ENCODE measurements at places on chromosomes 4 and X.

- no peak for DNase-seq
Measured at GRCh38 chr4:82954212-82954611, 53.7 kb downstream of the THAP9 start.

DNA sequence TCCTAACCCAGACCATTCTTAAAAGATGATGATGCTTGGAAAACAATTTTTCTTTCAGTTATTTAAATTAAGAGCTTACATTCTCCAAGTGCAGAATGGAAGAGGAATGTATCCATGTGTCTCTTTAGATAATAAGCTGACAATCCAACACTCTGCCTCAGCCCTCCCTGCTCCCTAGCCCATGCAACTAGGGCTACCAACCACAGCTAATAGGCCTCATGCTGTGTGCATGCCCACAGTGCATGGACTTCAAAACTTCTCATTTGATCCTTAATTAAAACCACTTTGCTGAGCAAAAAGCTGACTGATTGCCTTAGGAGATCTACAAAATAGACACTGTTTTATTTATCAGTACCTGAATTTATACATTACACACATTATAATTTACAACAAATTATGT, 473.9 kb downstream of the GALNTL6 start:
- DNase-seq, result no peak

DNA sequence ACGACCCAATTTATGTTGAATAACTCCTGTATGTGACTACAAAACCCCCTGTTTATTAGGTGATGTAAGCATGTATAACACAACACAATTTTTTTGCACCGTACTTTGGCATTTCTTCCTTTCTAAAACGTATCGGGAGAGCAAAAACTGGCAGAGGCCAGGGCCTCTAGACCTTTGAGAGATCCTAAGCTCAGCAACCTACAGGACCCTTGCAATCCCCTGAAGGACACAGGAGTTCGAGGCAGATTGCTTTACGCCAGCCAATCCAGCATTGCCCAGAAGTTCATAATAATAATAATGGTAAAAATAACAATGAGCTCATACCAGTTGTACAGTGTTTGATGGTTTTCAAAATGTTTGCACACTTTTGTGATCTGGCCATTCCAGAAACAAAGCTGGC, 7.7 kb downstream of the NKX3-2 start:
- DNase-seq, result no peak

- DNase-seq, result no peak
Measured at GRCh38 chr4:186105647-186106321, 1.3 kb downstream of the FAM149A start.

- no peak for DNase-seq
Measured at GRCh38 chrX:67338262-67338661, 205.6 kb upstream of the AR start.

- DNase-seq, result no peak
Measured at GRCh38 chr4:3462790-3463415, at the start of gene DOK7. DOK7 (plus strand) TSS chr4:3463306; CDS start chr4:3463376, 70 bp downstream.

DNA sequence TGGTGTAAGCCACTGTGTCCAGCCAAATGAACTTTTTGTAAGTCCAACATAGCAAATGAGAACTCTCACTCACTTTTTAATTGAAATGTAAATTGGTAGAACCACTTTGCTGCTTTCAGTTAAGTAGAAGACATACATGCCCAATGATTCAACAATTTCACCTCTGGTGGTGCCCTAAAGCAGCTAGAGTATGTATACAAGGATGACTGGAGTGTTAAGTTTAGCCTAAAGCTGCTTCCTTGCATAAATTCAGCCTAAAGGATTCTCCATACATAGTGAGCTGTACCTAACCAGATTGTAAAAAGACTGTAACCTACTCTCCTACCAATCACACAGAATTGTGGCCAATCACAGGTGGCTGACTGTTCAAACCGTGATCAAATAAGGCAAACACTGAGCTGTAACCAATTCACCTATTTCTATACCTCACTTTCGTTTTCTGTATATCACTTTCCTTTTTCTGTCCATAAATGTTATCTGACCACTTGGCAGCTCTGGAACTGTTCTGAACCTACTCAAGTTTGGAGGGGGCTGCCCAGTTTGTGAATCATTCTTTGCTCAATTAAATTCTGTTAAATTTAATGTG, 39.9 kb downstream of the PDS5A start:
- DNase-seq, result no peak

GRCh38 chrX:97452283-97452682, 568.6 kb downstream of the RPA4 start:
- no peak for DNase-seq

DNA sequence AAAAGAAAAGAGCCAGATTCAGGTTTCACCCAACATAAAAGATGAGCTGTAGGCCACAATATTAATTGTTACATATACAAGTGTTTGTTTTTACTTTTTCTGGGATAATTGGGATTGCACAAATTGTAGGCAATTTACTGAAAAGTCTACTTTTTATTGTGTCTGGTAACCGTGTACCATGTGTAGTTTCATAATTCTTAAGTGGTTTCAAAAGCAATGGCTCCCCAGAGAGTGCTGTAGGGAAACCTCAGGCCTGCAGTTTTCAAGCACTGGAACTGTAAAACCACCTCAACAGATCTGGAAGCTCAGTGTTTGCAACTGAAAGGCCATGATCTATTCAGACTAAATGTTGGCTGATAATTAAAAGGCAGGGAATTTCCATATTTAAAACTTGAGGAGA, 53.9 kb upstream of the MMAA start:
- DNase-seq, result no peak

GRCh38 chr4:8198906-8199593, at the start of gene SH3TC1:
SH3TC1 (plus strand) TSS chr4:8199290; CDS start chr4:8205195, 5,905 bp downstream.
- no peak for DNase-seq

DNA sequence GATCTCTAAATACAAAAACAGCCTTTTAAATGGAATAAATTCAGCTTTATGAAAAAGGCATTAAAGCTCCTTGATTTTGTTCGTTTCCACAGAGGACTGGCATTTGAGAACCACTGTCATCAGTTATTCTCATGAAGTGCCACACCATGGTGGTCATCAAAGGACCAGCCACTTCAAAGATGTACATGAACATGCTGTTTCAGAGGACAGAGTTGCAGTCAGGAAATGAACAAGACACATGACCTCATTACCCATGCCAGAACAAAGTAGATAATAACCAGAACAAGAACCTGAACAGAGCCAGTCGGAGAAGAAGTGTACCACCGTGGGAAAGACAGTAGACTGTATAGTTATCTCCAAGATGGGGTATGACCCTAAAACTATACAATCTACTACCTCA, 122.7 kb upstream of the HSD17B10 start:
- DNase-seq, result no peak

- peak; percentile 93 for DNase-seq
Measured at GRCh38 chr4:11073621-11074051, 355.1 kb downstream of the HS3ST1 start.

DNA sequence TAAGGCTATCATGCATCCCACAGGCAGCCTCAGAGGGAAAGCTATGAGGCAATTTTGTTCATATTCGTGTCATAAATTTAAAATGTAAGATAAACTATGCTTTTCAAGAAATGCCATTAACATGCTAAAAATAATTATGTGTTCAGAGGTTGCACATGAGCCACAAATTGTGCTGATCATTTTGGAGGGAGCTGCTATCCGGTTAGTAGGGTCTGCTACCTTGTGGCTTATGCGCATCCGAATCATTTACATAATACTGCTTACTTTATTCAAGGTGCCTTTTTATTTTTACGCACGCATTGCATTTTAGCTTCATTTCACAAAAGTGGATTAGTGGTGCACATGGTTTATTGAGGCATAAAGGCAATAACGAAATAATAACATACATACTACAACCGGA, 76.4 kb upstream of the WWC2 start:
- DNase-seq, result no peak

- no peak for DNase-seq
Measured at GRCh38 chrX:53631156-53631555, 55.4 kb downstream of the HUWE1 start.

GRCh38 chr4:40182954-40183353, 13.9 kb upstream of the RHOH start:
- DNase-seq, result no peak

DNA sequence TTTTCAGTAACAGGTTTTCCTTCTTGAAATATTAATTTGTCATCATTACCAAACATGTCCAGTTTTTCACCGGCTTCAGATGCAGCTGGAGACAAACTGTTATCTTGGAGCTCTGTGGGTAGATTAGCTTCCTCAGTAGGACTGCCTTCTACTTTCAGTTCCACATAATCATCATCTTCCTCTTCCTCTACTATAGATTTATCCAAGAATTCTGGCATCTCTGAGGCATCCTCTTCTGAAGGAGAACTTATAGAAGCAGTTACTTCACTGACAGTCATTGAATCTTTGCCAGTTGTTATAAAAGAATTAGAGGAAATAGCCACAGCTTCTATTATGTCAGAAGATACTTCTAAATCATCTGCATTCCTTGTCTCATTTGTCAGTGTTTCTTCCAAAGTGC, 162.9 kb downstream of the LRBA start:
- DNase-seq, result no peak

GRCh38 chrX:132114607-132115006, 13.2 kb downstream of the FRMD7 start:
- no peak for DNase-seq

DNA sequence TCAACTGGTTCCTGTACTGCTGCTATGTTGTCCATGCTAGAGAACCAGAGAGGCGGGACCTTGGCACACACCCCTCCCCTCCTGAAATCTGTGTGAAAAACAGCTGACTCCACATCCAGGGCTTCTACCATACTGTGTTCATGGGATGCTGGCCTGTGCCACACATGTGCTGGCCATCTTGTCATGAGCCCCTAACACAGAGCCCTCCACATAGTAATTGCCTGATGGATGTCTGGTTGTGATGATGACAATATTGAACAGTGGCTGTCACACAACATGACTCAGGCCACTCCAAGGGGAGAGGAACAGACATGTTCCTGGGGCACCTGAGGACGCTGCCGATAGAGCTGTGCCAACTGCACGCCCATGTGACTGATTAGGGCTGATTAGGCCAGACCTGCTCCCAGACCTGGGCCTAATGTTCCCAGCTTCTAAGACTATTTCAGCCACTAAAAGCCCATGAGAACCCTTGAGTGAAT, 13.1 kb downstream of the SLC25A5 start:
- no peak for DNase-seq

DNA sequence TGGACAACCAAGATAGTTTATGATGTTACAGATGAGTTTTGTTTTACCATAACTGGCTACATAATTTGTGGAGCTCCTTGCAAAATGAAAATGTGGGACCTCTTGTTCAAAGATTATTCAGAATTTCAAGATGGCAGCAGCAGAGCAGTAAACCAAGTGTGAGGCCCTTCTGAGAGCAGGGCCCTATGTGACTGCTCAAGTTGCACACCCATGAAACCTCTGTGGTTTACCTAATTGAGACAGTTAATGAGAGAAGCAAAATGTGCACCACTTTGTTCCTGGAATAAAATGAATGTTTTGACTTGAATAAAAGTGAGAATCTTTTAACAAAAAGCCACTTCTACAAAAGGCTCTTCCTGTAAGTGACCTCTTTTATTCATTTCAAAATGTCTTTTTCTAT, 519.2 kb downstream of the RPA4 start:
- DNase-seq, result no peak

DNA sequence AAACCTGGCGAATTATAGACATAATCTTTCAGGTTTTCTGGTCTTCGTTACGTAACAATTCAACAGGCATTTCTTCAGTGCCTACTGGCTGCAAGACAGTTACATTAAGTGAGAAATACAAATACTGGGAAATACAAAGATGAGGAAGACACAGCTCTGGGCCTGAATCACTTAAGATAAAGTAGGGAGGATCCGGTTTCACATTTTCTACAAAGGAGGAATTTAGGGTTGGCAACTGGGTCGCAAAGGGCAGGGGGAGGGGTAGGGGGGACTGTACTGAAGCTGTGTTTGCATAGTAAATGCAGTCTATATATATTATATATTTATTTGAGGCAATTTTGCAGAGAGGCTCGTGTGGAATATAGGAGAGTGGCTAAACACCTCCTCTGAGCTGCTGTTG, 107.4 kb downstream of the MAML3 start:
- no peak for DNase-seq

- no peak for DNase-seq
Measured at GRCh38 chrX:106707771-106708454, 18.6 kb upstream of the RNF128 start.

GRCh38 chrX:7131621-7132020, 15.9 kb upstream of the STS start:
- DNase-seq, result no peak

- no peak for DNase-seq
Measured at GRCh38 chr4:8909548-8909947, 37.9 kb upstream of the HMX1 start.

GRCh38 chr4:21763855-21764254, 184.7 kb downstream of the KCNIP4 start:
- no peak for DNase-seq

DNA sequence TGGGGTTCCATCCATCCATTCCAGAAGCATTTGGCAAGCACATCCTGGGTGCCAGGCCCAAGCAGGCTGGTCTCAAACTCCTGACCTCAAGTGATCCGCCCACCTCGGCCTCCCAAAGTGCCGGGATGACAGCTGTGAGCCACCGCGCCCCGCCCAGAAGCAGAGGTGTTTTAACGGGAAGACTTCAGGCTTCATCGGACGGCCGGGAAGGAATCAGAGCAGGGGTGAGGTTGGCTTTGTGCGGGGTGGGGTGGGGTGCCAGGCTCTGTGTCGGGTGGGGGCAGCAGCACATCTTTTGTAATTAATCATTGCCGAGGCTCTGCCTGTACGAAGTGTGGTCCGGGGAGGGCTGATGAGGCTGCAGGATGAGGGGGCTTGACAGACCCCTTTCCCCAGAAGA, 5.1 kb upstream of the SLC25A6 start:
- no peak for DNase-seq

DNA sequence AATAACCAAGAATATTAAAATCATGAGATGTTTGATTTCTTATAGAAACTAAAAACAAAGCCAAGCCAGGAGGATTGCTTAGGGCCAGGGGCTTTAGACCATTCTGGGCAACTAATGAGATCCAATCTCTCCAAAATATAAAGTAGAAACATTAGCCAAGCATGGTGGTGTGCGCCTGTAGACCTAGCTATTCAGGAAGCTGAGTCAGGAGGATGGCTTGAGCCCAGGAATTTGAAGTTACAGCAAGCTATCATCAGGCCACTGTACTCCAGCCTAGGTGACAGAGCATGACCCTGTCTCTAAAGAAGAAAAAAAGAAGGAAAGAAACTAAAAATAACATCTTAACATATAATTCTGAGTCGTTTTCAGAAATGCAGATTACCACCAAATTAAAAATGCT, 96.7 kb downstream of the NAF1 start:
- no peak for DNase-seq

DNA sequence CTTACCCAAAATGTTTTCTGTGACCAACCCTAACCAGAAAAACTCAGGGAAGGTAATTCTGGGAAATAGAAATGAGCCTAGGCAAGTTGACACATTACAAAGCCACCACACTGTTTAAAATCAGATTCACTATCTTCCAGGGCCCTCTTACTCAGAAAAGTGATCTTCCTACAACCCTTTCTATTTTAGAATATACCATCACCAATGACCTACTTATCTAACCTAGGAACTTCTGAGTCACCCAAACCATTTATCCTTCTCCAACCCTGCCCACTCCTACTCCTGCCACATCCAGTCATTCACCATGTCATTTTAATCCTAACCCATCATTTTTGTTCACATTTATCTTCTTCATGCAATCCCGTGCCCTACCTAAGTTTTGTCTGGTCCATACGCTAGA, 89.9 kb downstream of the FTHL17 start:
- DNase-seq, result no peak

GRCh38 chr4:24816797-24817196, 21.4 kb downstream of the SOD3 start:
- DNase-seq, result no peak

GRCh38 chr4:102420563-102421398, 75.5 kb upstream of the SLC39A8 start:
- no peak for DNase-seq
